ENCODE measurements at places on chromosomes 1 and 21.

DNA sequence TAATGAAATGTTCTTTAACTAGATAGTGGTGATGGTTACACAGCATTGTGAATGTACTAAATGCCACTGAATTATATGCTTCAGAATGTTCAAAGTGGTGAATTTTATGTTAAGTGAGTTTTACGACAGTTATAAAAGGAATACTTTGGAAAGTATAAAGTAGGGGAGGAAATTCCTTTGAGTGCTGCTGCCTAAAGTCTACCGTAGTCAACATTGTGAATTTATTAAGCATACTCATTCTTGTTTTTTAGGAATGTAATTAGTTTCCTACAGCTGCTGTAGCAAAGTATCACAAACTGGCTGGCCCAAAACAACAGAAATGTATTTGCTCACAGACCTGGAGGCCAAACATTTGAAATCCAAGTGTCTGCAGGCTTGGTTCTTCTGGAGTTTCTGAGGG is 73.0 kb downstream of the SWT1 start:
- no peak for DNase-seq

DNA sequence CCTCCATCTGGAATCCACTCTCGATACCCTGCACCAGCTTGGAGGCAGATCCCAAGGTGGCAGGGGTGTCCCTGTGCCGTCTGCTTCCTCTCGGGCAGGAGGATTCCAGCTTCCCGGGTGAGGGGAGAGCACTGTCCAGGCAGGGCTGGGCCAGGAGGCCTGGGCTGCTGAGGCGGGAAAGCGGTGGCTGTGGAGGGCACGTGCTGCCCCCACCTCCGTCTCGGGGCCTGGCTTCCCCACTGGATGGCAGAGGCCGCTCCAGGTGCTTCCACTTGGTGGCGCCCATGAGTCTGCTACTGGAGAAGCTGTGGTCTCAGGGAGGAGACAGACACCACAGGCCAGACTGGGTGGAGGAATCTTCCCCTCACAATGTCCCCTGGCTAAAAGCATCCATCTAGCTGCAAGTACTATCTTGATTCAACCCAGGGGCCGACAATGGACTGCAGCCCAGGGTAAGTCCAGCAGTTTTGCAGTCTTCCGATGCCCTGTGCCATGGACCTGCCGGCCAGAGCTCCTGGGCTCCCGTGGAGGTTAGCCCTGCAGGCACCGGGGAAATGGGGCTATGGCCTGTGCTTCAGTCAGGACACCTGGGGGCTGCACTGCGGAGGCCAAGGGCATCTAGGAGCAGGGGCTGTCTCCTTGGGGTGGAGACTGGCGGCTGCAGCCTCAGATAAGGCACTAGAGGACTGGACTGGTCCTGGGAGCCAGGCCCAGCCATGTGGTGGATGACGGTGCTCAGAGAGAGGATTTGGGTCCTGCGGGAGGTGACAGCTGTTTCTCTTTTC is 41.3 kb upstream of the EIF4G3 start:
- DNase-seq: no peak

- DNase-seq: no peak
Observed at GRCh38 chr1:107877745-107878144, 87.2 kb downstream of the VAV3 start.

DNA sequence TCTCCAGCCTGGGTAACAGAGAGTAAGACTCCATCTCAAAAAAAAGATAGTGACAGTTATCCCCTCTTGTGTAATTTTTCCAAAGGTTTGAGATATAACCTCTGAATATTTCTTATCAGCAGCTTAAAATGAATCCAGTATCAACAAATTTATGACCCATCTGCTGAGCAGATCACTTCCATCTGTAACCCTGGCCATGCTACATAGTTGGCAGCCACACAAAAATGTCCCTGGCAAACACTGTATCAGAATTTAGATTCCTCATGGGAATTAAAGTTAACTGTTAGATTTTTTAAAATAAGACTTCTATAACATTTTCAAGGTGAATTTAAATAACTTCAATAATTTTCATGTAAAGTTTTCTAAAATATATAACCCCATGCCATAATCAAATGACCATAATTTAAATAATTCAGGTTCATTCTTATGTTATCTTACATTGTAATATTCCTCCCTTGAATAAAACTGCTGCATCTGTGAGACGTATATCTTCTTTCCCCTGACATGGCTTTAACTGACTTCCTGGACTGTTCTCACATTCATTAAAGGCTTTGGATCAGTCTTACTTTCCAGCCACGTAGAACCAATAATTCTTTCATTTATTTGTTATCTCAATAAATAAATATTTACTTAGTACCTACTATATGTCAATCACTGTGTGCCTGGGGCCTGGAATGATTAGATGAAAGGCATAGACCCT is 5.3 kb upstream of the PRPF38B start:
- DNase-seq: no peak

DNA sequence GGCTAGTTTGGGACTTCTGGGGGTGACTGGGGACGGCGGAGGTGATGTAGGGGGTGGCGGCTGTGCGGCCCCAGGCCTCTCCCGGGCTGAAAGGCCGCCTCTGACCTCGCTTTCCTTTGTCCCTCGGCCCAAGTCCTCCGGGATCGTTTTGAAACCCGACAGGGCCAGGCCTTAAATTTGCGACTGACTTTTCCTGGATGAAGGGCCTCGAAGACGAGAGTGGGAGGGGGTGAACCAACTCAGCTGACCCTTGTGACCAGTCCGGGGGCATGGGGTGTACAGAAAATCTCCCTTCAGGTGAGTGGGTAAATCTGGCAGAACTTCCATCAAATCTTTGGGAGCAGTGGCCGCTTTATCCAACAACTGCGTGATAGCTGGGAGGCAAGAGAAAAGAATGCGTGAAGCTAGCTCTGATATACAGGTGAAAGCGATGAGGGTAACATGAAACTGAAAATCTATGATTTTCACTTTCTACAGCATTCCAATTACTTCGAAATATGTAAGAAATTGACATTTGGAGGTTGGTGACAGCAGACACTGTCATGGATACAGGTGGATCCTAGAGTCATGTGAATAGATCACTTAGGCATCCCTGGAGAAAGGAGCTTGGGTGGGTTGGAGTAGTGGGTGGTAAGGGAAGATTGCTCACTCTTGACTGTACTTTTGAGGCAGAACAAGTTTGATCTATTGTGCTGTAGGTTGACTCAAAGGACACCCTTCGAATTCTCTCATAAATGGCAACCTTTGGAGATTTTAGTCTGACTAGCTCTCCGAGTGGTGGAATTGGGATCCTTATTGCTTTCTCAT is 885 bp downstream of the AHCYL1 start:
- no peak for DNase-seq

GRCh38 chr1:38815903-38816627 is 43.5 kb downstream of the RRAGC start:
- DNase-seq: peak; percentile 32

DNA sequence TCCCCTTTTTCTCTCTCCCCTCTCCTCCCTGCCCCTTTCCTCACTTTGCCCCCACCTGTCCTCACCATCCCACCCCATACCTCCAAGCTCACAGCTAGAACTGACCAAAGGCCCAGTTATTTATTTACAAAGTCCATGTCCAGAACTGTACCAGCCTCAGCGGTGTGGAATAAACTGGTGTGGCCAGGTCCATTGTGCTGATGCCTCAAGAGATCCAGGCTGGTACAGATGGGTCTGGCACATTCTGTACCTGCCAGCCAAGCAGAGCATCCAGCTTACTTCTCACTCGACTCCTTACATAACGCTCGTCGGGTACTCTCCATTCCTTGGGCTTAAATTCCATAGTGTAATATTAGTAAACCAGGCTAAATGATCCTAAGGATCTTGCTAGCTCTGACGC is 11.8 kb downstream of the PDZK1IP1 start:
- DNase-seq: no peak

DNA sequence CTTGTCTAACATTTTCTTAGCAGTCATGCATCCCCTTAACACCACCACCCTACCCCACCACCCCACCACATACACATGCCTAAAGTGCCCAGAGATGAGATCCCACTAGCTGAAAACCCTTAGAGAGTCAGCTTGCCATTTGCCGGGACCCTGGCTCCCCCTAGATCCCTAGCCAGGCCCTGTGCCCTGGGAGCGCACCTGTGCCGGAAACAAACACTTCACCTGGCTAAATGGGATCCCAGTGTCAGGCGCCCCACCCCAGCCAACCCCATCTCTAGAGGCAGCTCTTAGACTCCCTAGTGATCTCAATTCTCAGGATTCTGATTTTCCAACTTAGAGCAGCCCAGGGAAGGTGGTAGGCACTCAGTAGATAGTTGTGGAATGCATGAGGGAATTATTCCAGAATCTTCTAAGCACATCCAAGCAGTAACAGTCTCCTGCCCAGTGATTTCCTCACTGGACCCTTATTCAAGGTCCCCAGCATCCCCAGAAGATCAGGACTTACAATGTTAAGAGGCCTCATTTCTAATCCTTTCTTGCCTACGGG is 105.2 kb downstream of the LAMC2 start:
- DNase-seq: no peak

GRCh38 chr1:226455843-226456242 is 48.0 kb upstream of the PARP1 start:
- DNase-seq: no peak

GRCh38 chr1:180814258-180814657 is 98.4 kb upstream of the KIAA1614 start:
- DNase-seq: no peak

- DNase-seq: no peak
Observed at GRCh38 chr1:246245541-246245940, 261.5 kb downstream of the SMYD3 start.

DNA sequence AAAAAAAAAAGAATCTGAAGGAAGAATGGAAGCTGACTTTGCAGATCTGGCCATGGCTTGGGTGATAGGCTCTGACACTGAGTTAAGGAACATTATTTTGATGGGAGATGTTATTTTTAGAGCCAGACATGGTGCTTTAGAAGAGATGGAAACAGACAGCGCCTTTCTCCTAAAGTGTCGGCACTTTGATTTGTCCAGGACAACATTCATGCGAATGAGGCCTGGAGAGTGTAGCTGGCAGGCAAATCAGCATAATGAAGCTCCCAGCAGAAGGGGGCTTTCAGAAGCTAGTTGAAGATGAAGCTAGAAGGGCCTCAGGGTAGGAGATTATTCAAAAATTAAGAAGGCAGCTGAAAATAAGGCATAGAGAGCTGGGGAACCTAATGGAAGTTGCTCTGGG is 397.7 kb downstream of the RWDD3 start:
- DNase-seq: no peak

GRCh38 chr1:24097663-24098062 is 14.3 kb downstream of the MYOM3 start:
- no peak for DNase-seq

GRCh38 chr1:56477164-56478111 is 101.9 kb downstream of the PLPP3 start:
- no peak for DNase-seq

DNA sequence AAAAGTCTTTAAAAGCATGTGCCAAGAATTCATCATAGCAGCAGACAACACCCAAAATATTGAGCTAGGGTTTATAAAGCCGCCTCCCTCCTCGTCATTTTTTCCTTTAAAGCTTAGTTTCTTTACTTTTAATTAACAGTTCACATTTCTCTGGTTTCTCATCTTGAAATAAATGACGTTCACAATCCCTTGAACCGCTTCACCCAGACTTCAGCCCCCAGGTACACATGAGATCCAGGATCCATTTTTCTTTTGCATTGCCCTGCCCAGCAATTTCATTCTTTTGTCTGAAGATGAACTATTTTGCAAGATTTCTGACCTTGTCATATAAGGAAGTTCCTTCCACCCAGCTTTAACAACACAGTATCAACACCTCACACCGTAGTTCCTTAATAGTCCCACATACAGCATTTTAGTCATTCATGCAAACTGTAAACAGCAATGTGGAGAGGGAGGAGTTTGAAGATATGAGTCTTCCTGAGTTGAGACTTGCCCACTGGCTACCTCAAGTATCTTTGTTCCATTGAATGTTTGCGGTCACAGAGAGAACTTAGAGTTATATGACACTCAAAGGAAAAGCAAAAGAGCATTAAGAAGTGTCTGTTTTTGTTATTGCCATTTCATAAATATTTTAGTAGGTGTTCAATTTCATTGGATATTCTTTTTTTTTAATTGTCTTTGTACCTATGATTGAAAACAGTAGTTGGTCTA is 35.3 kb upstream of the CACYBP start:
- DNase-seq: no peak

GRCh38 chr1:48005253-48006117 is 8.3 kb upstream of the TRABD2B start:
- no peak for DNase-seq

DNA sequence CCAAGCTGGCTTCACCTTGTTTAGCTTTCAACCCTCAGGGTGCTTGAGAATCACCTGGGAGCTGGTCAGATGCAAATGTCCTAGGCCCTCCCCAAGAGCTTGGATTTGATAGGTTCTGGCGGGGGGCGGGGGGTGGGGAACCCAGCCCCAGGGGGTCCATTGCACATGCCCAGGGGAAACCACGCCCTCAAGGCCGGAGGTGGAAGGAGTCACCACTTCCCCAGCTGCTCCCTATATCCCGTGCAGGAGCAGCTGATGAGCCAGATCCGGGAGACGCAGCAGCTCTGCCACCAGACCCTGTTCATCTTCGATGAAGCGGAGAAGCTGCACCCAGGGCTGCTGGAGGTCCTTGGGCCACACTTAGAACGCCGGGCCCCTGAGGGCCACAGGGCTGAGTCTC is 5.8 kb downstream of the TOR3A start:
- DNase-seq: no peak

GRCh38 chr1:169146576-169147214 is 40.2 kb downstream of the ATP1B1 start:
- DNase-seq: no peak

DNA sequence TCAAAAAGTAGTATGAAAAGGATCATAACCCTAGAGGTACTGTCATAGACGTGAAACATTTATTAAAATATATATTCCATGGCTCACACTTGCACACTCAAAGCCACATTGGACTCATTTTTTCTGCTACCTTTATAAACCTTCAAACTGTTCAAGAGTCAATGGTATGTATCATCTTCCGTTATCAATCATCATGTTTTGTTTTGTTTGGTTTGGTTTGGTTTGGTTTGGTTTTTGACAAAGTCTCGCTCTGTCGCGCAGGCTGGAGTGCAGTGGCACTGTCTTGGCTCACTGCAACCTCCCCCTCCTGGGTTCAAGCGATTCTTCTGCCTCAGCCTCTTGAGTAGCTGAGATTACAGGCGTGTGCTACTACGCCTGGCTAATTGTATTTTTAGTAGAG is 1.8 kb downstream of the IFNAR2 start:
- no peak for DNase-seq

DNA sequence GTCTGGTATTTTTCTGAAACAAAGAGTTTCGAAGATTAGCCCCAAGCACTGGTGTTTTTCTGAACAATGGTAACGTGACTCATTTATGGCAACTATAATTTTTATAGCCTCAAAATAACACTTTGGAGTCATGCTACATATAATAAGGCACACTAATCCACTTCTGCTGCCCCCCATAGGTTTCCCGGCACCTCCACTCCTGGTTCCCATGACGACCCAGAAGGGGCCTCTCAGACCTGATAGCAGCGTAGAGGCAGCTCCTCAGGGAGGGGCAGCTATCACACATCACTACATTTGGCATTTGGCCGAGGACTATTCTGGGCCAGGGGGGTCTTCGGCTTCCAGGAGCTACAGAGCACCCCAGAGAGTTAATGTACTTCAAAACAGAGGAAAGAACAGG is 23.3 kb downstream of the CAPN8 start:
- DNase-seq: no peak

- DNase-seq: peak; percentile 86
Observed at GRCh38 chr1:88985032-88985431, 7.4 kb downstream of the KYAT3 start.
